ENCODE measurements at places on chromosomes 6 and 20.

DNA sequence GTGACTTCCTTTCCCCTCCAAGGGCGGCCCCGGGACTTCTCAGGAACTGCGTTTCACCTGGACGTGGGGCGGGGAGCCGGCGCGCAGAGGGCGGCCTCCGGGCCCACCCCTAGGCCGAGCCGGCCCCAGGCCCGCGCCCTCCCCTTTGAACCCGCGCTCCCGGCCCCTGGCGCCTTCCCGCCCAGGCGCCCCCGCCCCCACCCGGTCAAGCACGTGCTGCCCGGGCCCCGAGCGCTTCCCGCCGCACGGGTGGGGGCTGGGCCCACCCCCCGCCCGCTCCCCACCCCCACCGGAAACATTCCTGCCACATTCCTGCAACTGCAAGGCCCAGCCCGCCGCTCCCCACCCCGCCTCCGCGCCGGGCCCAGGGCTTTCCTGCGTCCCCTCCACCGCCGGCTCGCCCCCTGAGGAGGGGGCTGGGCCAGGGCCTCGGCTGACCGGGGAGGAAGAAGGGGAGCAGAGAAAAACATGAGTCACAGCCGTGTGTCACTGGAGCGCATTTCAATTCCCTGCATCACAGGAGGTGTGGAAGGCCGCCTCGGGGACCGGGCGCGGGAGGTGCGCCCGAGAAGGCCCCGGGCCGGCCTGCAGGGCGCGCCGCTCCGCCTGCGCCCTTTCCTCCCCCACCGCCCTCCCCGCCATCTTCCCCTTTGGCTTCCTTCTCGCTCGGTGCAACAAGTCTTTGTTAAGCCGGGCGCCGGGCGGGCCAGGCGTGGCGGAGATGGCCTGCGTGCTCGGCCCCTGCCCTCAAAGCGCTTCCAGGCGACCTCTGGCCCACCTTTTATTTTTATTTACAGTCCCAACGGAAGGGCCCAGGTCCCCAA lies 1.2 kb upstream of the HMGA1 start:
- DNase-seq = no peak

GRCh38 chr6:142822383-142822782 lies 122.6 kb downstream of the HIVEP2 start:
- DNase-seq = no peak

DNA sequence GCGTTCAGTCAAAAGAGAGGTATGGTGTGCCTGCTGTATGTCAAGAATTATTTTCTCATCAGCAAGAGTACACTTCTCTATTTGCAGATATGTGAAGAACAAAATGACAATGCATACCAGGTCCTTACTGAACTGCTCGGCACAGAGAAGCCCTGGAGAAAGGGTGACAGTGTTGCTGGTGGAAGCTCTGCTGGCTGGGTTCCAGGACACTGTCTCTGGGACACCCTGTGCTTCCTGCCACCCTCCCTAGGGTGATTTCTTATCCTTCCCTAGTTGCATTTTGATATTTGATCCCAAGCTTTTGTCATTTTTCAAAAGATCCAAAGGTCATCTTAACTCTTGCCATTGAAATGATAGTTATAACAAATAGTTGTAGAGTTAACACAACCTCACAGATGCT lies 8.3 kb upstream of the CST5 start:
- no peak for DNase-seq

DNA sequence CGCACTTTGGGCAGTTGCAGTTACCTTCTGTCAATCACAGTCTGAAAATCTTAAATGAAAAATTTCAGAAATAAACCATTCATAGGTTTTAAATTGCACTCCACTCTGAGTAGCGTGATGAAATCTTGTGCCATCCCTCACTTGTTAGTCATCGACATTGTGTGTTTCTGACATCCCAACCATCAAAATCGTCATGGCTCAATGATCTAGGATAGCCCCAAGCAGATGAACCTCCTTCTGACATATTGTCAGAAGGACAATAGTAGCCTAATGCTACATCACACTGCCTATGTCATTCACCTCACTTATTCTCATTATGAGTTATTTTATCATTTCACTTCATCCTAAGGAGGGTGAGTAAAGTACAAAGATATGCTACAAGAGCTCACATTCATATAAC lies 284.8 kb downstream of the PTPRK start:
- DNase-seq = no peak

DNA sequence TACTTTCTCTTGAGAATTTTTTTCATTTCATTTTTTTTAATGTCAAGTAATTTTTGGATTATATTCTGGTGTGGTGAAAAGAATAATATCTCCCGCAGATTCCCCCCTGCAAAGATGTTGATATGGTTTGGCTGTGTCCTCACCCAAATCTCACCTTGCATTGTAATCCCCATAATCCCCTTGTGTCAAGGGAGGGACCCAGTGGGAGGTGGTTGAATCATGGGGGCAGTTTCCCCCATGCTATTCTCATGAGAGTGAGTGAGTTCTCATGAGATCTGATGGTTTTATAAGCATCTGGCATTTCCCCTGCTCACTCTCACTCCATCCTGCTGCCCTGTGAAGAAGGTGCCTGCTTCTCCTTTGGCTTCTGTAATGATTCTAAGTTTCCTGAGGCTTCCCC lies 58.7 kb upstream of the PMEPA1 start:
- no peak for DNase-seq

DNA sequence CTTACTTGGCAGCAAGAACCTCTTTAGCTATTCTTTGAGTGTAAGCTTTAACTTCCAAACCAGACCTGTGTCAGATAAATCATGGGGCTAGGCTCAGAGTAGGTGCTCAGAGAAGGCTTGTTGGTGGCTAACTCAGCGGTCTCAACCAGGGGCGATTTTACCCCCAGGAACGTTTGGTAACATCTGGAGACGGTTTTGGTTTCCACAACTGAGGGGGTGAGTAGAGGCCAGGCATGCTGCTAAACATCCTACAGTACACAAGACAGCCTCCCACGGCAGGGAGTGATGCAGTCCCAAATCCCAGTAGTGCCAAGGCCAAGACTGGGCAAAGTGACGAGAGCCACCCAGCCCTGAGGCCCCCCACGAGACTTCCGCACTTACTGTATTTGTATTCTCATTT lies 59.2 kb downstream of the RAB44 start:
- DNase-seq = no peak

DNA sequence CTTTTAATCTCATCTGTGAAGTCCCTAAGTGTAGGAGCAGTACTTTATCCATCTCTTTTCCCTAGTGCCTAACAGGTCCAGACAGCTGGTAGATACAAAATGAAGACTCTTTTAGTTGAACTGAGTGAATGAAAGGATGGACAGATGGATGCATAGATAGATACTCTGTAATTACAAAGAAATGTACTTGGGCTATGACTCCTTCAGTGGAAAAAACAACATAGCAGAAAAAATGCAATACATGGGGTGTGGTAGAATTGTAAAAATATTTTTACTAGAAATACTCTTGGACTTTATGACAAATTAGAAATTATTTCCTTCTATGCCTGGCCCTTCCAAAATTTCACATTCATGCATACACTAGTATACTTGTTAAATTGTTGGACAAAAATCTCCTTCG lies 29.3 kb downstream of the KCNQ5 start:
- DNase-seq = no peak

- no peak for DNase-seq
Observed at GRCh38 chr20:1396264-1396663, 3.4 kb upstream of the FKBP1A start.

- no peak for DNase-seq
Observed at GRCh38 chr20:24762791-24763350, 186.2 kb upstream of the CST7 start.

GRCh38 chr6:43884652-43885022 lies 114.6 kb downstream of the VEGFA start:
- no peak for DNase-seq

DNA sequence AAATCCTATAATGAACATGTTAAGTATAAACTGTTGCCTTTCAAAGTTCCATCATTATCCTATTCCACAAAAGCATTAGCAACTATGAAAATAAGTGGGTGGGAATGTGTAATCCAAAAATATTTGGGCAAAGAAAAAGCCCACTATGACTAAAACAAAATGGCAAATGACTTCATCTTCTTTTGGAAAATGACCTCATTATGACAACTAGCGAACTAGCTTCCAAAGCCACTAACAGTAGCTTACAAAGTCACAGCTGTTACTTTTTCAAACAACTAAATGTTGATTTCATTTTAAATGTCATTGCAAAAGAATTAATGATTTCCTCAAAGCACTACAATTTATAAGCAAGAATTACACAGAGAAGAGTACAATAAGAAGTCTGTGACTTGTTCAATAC lies 49.8 kb upstream of the RUNX2 start:
- no peak for DNase-seq

- no peak for DNase-seq
Observed at GRCh38 chr20:50762435-50763220, 31.2 kb downstream of the PARD6B start.

- DNase-seq = no peak
Observed at GRCh38 chr6:156185113-156185512, 592.1 kb upstream of the ARID1B start.

- no peak for DNase-seq
Observed at GRCh38 chr20:21159658-21160380, 33.9 kb downstream of the KIZ start.

All from SHP77 treated with DMSO at 0.1 percent for 48 hours (cell line).